ENCODE measurements at places on chromosomes 13 and 19.

DNA sequence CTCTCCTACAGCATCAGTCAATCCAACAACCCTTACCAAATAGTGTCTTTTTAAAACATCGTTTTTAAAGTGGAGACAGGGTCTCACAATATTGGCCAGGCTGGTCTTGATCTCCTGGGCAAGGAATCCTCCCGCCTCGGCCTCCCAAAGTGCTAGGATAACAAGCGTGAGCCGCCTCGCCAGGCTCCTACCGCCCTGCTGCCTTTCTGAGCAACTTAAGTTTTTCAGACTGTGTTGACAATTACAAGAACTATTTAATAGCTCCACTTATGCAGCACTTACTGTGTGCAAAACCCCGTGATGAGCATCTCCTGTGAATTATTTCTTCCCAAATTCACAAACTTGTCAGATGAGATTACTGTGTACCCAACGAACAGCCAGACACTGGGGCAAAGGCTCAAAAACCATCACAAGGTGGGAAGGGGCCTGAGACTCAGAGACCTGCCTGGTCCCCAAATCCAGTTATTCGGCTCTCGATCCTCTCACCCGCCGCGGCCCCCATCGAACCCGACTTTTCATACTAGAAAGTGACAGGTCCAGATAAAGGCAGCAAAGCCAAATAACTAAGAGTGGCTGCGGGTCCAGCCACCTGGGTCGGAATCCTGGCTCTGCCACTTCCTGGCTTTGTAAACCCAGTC is 581 bp downstream of the RPL18 start:
- no peak for DNase-seq

DNA sequence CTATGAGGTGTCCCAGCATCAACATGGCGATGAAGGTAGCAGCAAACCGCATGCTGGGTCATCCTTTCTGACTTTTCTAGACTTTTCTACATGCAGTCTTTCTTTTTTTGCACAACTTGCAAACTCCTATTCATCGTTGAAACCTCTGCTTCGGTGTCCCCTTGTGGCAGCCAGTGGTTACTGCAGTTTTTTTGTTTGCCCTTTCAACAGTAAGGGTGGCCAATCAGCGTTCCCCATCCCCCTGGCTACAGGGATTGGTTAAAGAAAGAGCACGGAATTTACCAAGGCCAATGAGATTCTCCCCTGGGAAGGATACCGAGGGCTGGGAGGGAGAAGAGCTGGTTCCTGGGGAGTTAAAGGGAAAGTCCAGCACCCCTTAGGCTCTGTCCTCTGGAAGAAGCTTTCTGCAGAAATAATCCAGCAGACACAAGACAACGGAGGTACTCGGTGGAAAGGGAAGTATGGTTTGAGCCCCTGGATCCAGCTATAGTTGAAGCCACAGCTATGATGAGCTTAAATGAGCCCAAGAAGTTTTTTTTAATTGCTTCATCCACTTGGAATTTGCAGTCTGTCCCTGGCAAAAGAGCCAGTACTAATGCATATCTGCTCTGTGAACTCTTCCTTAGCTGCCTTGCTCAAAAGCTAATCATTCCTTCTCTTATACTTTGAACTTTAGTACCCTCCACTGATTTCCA is 5.6 kb upstream of the LSM4 start:
- DNase-seq, result peak; percentile 95

- DNase-seq, result no peak
These were observed 16.8 kb upstream of the CERS4 start for GRCh38 chr19:8192221-8192820.

GRCh38 chr13:71618159-71618558 is 248.8 kb downstream of the DACH1 start:
- no peak for DNase-seq

- no peak for DNase-seq
These were observed 720 bp downstream of the ADAT3 start for GRCh38 chr19:1905863-1906375.

- no peak for DNase-seq
These were observed 66.1 kb downstream of the AKAP11 start for GRCh38 chr13:42337808-42338600.

GRCh38 chr19:39833160-39833463 is 850 bp downstream of the DYRK1B start:
- DNase-seq, result no peak

GRCh38 chr19:36115453-36116343 is at the start of gene TBCB:
TSS of gene TBCB (plus strand) at chr19:36115468. CDS start at chr19:36115561, 93 bp downstream.
- DNase-seq, result no peak

DNA sequence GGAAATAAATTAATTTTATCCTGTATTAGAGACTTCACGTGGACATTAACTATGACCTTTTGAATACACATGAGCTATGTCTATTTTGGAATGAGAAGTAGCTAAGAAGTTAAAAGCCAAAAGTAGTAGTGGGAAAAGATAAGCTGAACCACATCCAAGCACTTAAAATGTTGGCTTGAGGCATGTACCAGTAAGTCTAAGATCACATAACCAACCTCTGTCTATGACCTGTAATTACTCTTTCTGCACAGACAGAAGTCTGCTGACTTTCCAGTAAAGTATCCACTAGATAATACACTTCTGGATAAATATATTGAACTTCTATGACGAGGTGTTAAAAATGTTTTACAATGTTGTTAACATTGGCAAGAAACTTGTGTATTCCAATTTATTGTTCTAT is 68.7 kb downstream of the LIG4 start:
- DNase-seq, result no peak

GRCh38 chr13:23140492-23140891 is 40.3 kb upstream of the SGCG start:
- DNase-seq, result no peak

DNA sequence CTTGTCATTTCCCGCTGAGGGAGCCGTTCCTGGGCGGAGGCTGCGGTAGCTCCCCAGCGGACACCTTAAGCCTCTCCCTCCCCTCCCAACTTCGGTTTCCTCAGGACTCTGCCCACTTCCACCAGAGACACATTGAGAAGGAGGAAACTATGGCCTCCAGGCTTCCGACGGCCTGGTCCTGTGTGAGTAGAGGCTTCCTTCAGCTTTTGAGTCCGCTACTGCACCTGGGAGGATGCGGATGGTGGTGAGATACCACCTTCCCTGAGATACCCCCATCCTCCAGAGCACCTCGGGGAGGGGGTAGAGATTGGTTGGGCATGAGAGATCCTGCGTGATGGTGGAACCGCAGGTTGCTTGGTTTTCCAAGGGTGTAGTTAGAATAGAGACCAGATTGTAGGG is 955 bp downstream of the ZNF274 start:
- DNase-seq, result no peak

- no peak for DNase-seq
These were observed at the start of gene THSD1 for GRCh38 chr13:52405767-52406494. TSS of gene THSD1 (minus strand) at chr13:52406172. CDS start at chr13:52402600, 3,572 bp downstream.

GRCh38 chr19:47058621-47059022 is 10.2 kb upstream of the TMEM160 start:
- DNase-seq, result no peak

- no peak for DNase-seq
These were observed 145.8 kb upstream of the SOX1 start for GRCh38 chr13:111920932-111921705.

DNA sequence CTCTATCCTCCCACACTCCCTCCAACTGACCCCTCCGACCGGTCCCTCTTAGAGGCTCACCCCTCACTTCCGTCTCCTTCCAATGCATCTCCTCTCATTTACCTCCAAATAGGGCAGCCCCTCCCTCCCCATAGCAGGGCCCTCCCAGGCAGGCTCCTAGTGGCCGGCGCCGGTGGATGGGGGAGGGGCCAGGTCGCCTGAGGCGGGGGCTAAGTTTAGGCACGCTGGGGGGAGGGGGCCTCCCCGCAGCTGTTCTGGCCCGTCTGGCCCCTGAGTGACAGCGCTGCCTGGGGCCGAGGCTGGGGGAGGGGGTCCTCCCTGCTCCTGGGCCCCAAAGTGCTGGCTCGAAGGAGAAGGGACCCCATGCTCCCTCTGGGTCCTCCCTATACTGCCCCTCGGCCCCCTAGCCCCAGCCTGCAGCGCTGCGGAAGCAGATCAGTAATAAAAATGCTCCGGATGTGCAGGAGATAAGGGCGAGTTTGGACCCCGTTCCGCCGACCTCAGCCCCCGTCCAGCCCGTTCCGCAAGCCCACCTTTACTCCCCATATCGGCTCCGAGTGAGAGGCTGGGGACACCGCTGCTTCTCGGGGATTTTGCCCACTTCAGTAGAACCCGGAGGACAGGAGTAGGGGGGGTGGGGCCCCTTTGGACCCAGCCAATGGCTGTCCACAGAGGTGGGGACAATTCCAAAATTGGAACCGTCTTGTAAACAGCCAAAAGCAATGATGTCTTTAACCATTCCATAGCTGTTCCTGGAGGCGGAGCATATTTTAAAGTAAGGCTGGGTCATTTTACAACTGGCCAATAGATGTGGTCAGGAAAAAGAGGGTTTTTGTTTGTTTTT is 4.0 kb downstream of the RTN2 start:
- no peak for DNase-seq

- DNase-seq, result no peak
These were observed 1575.5 kb upstream of the SPRY2 start for GRCh38 chr13:81916461-81916860.

DNA sequence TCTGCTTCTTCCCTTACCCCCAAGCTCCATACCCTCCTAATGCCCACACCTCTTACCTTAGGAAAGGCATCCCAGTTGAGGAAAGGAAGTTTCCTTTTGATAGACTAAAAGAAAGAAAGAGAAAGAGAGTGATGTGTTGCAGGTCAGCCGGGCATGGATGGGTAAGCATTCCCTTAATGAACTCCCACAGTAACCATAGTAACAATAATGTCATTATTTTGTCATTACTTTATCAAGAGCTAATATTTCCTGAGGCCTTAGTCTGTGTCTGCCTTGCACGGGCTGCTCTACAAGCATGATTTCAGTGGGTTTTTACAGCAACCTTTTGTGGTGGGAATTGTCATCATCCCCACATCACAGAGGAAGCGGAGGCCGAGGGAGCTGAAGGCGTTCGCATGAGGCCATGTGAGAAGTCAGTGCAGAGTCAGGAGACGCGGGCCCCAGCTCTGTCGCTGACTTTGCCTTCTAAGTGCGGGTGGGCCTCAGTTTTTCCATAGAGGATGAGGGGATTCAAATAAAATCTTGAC is 2.5 kb downstream of the KRTDAP start:
- DNase-seq, result no peak

- DNase-seq, result peak; percentile 50
These were observed 9.7 kb downstream of the INAFM1 start for GRCh38 chr19:47284324-47284899.

- DNase-seq, result no peak
These were observed 16.8 kb downstream of the CLEC4M start for GRCh38 chr19:7779631-7780486.

DNA sequence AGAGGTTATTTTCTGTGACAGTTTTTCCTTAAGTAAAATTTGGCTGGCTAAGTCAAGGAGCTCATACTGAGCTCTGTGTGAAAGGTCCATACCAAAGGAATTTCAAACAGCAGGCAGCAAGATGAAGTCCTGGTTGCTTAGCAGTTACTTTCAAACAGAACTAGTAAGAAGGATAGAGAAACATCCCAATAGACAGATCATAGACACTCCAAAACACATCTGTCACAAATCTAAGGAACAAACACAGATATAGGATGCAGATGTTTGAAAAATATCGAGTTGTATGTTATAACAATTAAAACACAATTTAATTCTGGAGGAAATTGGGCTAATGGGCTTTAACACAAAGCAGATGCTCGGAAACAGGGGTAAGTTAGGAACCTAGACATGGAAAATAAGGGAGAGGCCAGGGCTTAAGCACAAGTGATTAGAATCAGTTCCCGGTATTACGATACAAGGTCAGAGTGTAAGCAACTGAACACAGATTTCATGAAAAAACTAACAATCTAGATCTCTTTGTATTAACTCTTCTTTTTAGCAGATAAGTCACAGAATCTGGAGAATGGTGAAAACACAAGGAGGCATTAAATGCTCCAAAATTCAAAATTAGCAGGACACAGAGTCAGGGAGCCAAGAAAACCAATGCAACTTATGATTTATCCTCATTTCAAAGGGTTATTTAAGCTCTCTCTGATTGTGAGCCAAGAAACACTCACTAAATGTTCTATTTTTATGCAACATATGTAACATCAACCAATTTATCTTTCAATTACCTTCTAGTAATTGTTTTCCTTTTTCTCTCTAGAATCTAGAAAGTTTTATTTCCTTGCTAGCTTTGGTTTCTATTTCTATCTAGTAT is 1992.9 kb upstream of the PCDH20 start:
- no peak for DNase-seq

GRCh38 chr13:21672796-21673538 is 2.1 kb downstream of the FGF9 start:
- no peak for DNase-seq

GRCh38 chr19:53254411-53255341 is at the start of gene ZNF677:
TSS of gene ZNF677 (minus strand) at chr19:53254873. CDS start at chr19:53251550, 3,323 bp downstream.
- DNase-seq, result peak; percentile 91

- no peak for DNase-seq
These were observed 191.4 kb downstream of the POSTN start for GRCh38 chr13:37407156-37407555.

All from DND-41 (cell line).